ENCODE measurements at places on chromosomes 2 and 18.

DNA sequence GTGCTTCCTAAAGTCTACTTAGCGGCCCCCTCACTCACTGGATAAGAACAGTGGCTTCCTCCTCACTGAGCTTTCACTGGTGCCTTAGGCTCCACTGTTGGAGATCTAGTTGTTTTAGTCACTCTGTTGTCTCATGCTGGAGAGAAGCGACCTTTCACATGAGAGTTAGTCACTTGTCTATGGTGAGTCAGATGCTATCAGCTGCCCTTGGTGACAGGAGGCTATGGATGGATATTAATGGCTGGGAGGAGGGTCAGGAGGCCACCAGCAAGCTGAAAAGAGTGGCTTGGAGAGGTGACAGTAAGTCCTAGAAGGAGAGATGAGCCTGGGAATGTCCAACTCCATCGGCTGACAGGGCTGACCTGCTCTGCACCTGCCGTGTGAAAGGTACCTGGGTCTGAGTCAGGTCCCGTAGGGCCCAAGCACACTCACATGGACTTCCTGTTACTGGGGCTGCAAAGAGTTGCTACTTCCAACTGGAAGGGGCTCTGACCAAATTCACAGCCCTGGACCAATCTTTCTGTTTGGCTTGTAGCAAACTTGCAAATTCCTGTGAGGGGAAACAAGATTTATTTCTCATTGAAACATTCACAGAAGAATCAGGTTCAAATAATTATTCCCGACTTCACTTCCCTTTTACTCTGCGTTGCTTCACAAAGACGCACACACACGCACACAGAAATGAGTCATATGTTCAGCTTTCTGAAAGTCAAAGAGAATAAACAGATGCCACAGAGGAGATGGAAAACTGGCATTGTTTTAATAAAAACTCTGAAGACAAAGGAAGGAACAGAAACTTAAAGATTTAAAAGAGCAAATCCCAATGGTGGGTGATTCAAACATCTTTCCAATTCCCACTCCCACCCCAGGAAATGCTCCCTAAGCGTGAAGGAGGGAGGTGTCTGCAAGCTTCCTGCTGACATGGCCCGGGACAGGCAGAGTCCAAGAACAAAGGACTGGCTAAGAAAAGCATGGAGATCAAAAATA lies 203.5 kb upstream of the TWIST2 start:
- peak; percentile 9 for DNase-seq

DNA sequence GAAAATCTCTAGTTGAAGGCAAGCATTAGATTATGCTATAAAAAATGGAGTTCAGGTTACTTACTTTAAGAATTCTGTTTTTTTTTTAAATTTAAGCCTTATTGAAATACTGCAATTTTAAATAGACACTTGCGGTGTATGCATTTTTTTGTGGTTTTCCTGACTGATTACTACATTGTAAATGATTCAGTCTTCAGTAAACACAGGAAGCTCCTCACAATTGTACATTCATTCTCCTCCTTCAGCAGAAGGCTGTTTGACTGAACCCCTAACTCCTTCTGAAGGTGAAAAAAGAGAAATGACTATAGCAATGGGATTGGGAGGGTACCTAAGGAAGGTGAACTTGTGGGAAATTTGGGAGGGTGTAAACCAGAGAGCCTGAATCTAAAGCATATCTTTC lies 136.1 kb downstream of the GCA start:
- DNase-seq: no peak

DNA sequence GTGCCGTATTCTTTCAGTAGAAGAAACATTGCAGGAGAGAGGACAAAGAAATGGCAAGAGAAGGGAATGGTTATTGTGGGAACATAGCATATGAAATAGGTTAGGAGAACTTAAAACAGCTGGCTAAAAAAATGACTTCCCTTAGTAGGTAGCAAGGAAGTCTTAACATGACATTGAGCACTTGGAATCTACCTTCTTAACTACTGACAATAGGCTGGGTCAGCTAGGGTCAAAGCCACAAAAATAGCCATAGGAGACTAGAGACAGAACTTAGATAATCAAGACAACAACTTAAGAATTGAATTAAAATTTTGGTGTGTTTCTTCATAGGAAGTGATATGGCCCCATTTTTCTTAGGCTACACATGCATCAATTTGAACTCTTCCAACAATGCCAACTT lies 227.9 kb downstream of the TCF4 start:
- no peak for DNase-seq

- DNase-seq: no peak
These were observed 484.3 kb downstream of the PTPRM start for GRCh38 chr18:8051453-8051852.

DNA sequence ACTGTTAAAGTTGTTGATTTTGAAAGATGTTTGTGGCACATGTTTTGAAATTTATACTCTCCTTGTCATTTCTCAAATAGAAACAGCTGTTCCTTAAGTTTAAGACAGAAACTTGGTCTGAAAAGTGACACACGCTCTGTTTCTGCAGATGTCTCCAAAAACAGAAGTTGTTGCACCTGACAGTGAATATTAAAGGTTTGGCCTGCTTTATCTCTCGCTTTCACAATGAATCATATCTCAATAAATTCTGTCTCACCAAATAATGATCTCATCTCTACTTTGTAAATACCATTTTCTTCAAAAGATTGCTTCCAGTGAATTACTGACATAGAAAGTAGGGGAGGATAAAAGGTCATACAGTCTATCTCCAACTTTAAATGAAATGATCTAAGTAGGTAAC lies 294.9 kb upstream of the SYT4 start:
- no peak for DNase-seq

GRCh38 chr2:196244516-196244915 lies 73.1 kb upstream of the STK17B start:
- DNase-seq: no peak

DNA sequence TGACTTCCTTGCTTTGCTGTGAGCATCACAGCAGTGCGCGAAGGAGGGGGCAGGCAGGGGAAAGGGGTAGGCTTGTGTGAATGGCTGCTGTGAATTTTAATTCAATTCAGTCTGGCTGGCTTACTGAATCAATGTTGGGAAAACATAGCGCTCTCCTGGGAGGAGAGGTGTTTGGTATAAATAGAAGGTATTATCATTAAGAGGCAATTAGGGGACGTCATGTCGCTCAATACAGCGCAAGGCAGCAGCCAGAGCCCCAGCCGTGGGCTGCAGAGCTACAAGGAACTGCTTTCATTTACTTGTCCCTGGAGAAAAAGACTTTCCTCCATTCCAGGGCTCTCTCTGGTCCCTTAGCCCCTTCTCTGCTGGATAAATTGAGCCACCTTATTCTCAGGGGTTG lies 181.4 kb upstream of the MSH6 start:
- DNase-seq: no peak

- DNase-seq: no peak
These were observed 65.8 kb upstream of the CREB1 start for GRCh38 chr2:207464007-207464406.

DNA sequence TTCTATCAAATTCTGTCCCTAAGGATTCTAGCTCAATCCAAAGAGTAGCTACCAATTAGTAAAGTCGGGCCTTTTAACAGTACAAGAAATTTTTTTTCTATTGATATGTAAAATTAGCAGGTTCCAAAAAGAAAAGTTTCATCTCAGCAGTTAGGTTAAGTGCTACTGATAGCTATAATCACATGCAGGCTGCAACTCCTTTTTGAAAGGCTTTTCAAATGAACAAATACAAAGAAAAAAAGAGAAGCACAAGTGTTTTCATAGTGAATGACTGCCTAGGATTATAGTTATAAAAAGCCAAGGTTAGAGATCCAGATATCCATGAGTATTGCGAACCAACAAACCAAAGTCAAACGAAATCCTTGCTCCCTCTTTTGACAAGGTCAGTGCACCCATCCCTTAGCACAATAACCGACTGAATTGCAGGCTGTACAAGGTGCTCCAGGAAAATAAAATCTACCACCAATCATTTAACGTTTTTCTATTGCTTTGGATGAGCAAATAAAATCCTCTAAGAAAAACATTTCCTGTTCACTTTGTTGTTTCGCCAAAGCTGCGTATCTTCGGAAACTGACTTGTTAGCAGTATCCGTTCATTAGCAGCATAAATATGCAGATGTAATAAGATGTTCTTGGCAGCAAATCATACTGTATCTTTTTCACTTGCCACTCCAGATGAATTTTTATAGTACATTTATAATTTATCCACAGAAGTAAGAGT lies 100.2 kb downstream of the SRBD1 start:
- DNase-seq: no peak

GRCh38 chr2:186746584-186746983 lies 52.7 kb downstream of the FAM171B start:
- DNase-seq: no peak

GRCh38 chr2:159855557-159856061 lies 57.6 kb upstream of the CD302 start:
- no peak for DNase-seq

DNA sequence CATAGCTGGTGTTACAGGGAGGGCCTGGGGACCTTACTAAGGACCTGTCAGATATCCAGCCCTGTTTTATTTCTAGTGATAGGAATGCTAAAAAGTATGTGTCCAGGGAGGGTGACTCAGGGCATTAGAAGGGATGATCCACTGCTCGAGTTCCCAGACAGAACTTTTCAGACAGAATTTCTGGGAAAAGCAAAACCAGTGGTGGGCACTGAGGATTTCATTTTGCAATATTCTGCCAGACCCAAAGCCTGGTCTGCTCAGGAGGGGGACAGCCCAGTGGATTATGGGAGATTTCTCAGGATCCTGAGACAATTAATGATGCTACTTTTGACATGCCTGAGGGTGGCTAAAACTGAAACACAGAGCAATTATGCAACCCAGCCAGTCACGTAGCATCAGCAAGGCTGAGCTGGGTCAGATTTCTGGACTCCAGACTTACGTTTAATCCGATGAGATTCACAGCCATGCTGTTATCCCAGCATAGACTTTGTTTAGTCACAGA lies 4.7 kb upstream of the KCNE4 start:
- no peak for DNase-seq

GRCh38 chr2:69164061-69164778 lies 151.2 kb downstream of the ANTXR1 start:
- DNase-seq: no peak

GRCh38 chr2:171181064-171182049 lies 20.7 kb upstream of the TLK1 start:
- no peak for DNase-seq

DNA sequence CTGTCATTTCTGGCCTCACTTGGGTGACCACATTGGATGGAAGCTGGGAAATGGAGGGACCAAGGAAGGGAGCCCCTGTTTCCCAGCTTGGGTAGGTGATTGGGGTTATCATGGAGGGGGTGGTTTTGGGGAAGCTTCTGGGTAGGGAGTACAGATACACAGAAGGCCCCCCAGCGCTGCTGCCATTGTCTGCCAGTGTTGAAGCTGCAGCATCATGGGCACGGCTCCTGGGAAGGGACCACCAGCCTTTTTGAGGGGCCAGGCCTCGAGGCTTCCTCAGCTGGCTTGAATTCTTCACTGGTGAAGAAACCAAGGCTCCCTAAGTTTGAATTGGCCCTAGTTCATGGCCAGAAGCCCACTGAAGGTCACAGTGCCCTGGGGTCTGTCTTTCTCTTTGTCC lies 25.2 kb downstream of the SH3RF3 start:
- DNase-seq: no peak

DNA sequence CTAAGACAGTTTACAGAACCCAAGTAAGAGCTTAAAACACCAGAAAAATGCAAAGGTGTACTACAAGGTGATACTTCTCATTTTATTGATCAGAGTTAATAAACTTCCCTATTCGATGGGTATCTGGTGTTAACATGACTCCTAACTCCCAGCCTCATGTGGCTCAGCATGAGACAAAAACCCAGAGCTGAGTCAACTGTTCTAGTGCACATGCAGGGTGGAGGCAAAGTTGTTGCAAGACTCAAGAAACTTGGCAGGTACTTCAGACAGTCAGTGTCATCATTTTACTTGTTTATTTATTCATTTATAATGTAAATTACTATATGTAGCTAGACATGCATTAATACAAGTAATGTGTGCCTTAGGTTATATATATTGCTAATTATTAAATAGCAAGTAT lies 216.6 kb upstream of the DSEL start:
- no peak for DNase-seq

- DNase-seq: peak; percentile 29
These were observed 510 bp downstream of the RNF149 start for GRCh38 chr2:101307950-101308431.

- no peak for DNase-seq
These were observed 74.9 kb upstream of the TFCP2L1 start for GRCh38 chr2:121359716-121360565.

- no peak for DNase-seq
These were observed 514.4 kb upstream of the CHAC2 start for GRCh38 chr2:53253244-53253643.

DNA sequence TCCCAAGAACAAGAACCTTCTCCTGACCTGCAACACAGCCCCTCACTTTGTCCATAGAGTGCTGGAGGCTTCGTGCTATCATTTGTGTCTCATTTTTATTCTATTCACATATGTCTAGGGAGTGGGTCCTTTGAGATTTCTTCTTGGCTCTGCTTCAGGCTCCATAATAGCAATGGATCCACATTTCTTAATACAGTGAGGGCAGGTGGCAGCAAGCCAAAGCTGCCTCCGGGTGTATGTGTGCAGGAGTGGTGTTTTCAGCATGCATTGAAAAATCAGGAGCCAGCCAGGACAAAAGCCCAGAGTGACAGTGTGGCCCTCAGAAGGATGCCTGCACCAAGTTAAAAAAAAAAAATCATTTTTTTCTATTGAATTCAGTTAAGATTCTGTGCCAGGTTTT lies 115.1 kb upstream of the PELI1 start:
- DNase-seq: no peak

DNA sequence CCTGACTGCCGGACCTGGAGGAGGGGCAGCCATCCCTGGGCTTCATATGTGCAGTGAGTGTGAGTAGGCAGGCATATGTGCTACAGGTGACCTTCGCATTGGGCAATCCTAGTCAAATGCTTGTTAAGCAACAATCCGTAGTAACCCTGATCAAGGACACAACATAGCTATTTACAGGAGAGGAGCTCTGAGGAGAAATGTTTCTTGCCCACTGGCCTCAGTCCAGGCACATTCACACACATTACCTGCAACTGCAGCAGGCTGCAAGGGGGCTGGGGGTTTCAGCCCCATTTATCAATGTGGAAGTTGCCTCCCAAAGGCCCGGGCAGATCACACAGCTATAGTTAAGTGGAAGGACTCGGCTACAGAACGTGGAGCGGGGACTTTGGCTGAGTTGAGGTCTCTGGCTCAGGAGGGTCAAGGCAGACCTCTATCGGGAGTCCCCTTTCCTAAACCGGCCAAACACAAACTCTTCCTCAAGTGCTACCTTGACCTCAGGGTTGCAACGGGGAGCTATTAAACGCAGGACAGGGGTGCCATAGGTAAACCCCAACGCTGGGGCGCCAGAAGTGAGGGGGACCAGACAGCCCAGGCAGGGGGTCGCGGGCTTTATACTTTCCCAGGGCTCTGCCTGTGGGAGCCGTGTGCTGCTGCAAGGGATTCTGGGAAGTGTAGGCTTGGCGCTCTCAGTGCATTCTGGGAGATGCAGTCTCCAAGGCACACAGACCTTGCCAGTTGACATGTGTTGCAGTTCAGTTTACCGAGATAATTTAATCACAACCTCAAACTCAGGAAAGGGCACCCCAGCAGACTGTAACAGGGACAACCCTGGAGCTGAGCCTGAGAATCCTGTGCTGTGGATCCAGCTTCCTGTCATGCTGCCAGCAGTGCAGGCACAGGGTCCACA lies 9.4 kb downstream of the KHK start:
- peak; percentile 32 for DNase-seq

All from T-helper 2 cell treated with Interferon-gamma antibody and Interleukin-4, amounts not matched to agents 5 μg/mL and 100 μg/mL, for 36 hours (primary cell).